ENCODE measurements at places on chromosomes 7 and 10. TPM values are rescaled to one million over a fixed set of nuclear protein-coding genes. Genes with fewer than 3 reads are reported as not detected.

GRCh38 chr7:3094701-3095445, 51.2 kb upstream of the CARD11 start:
- H3K27ac ChIP-seq = peak overlapping the region; percentile 100
- H3K36me3 ChIP-seq = peaks cover 9% of the 10 kb centered on the region
- peak overlapping the region; percentile 80 for H3K4me3 ChIP-seq
- peaks cover 78% of the 10 kb centered on the region for H3K4me1 ChIP-seq
- peaks cover 22% of the 10 kb centered on the region for H3K27me3 ChIP-seq

DNA sequence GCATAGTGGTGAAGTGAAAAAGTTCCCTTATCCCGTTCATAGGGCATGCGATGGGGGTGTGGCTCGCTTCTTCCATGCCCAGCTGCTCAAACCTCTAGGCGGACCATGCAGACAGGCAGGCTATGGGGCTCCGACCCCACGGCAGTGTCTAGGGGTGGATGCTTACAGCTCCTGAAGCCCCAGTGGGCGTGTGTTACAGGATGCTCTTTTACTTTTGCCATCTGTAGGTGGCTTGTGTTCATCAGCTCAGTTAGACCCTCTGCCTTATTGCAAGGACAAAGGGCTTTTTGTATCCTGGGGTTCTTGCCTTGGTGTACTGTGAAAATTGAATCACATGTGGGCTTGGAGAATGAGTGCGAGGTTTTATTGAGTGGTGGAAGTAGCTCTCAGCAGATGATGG, at the start of gene MYL10:
TSS of gene MYL10 (minus strand) at position 126 of the 400 bp plus-strand sequence. CDS start 178 bp downstream, outside the sequence.
- H3K27me3 ChIP-seq = peaks cover 3% of the 10 kb centered on the region
- H3K4me3 ChIP-seq = no peak within 1 kb of the TSS
- no peaks in the 10 kb centered on the region for H3K36me3 ChIP-seq
- DNase-seq = no peak
- H3K4me1 ChIP-seq = no peaks in the 10 kb centered on the region

DNA sequence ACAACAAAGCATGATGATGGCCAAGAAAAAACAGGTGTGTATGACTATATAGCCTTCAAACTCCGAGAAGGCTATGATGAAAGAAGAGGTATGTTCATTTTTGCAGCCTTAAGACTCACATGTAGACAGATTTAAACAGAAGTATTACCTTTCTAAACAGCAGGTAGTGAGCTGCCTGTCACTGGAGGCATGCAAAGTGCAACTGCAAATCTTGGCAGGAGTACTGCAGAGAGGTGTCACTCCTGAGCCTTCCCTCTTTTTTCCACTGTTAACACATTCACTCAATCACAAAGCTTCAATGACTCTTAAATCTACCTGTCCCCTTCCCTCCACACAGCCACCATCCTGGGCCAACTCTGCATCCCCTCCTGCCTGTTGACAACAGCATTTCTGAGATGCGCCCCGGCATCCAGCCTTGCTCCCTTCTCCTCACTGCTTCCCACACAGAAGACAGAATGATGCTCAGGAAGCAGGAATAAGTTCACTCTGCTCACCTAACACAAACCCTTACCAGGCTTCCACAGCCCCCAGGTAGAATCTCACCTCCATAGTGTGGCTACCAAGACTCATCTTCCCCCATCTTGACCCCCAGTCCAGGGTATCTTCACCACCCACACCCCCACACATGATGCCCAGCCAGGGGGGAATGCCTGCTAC, 161.9 kb upstream of the ZMIZ1 start:
- H3K36me3 ChIP-seq = no peaks in the 10 kb centered on the region
- no peaks in the 10 kb centered on the region for H3K27me3 ChIP-seq
- DNase-seq = no peak
- no peaks in the 10 kb centered on the region for H3K4me1 ChIP-seq
- no peak overlapping the region for H3K27ac ChIP-seq
- H3K4me3 ChIP-seq = no peak overlapping the region

DNA sequence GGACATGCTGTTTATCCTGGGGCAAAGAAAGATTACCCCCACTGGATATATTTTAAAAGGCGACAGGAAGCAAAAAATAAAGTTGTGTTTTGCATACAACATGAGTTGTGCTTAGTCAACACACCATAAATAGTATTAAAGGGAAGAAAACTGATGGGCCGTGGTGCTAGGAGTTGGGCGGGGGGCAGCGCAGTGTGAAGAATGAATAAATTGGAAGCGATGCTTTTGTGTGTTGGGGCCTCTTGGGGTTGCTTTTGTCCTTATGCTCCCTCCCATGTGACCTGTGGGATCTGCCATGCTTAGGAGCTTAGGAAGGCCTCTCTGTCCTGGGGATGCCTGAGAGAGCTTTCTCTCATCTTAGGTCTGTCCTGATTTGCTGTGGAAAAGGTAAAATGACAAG, 35.0 kb upstream of the AGR3 start:
- H3K4me3 ChIP-seq = no peak overlapping the region
- H3K27me3 ChIP-seq = no peaks in the 10 kb centered on the region
- no peaks in the 10 kb centered on the region for H3K4me1 ChIP-seq

GRCh38 chr7:15239801-15240200, 322.0 kb downstream of the AGMO start:
- H3K4me1 ChIP-seq = no peaks in the 10 kb centered on the region
- no peaks in the 10 kb centered on the region for H3K27me3 ChIP-seq
- DNase-seq = no peak
- no peak overlapping the region for H3K27ac ChIP-seq
- H3K4me3 ChIP-seq = no peak overlapping the region
- H3K36me3 ChIP-seq = no peaks in the 10 kb centered on the region

- peaks cover 2% of the 10 kb centered on the region for H3K36me3 ChIP-seq
- H3K27me3 ChIP-seq = no peaks in the 10 kb centered on the region
- no peaks in the 10 kb centered on the region for H3K4me1 ChIP-seq
- H3K4me3 ChIP-seq = no peak overlapping the region
These were observed 70.5 kb downstream of the KLF6 start for GRCh38 chr10:3714531-3714930.

DNA sequence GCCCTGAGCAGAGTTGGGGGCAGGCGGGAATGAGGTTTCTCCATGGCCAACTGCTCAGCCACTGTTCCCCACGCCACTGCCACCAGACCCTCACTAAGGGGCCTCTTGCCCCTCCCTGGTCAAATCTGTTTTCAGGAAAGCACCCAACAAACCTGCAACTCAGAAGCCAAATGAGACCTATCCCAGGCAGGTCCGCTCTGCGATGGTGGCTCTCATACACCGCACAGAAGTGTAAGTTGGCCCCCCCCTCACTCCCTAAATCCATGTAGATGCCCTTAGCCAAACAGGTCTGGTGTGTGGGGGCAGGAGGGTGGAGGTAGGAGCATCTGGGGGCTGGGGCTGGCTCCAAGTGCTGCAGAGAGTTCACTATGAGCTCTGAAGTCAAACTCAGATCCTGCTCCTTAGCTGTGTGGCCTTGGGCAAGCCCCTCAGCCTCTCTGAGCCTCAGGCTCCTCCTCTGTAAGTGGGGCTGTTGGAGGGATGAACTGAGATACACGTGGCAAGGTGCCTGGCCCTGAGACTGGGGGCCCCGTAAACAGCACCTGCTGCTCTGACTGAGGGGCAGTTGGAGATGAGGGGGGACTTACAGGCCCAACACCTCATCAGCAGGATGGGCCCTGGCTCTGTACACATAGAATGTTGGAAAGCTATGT, 1.1 kb downstream of the MMRN2 start:
- no peaks in the 10 kb centered on the region for H3K27me3 ChIP-seq
- no peak overlapping the region for H3K27ac ChIP-seq
- no peak for DNase-seq
- no peaks in the 10 kb centered on the region for H3K36me3 ChIP-seq
- H3K4me1 ChIP-seq = no peaks in the 10 kb centered on the region

- H3K27me3 ChIP-seq = no peaks in the 10 kb centered on the region
- H3K27ac ChIP-seq = no peak overlapping the region
- H3K4me3 ChIP-seq = no peak overlapping the region
- no peaks in the 10 kb centered on the region for H3K36me3 ChIP-seq
- no peak for DNase-seq
These were observed 149.1 kb downstream of the HERPUD2 start for GRCh38 chr7:35545831-35546230.

DNA sequence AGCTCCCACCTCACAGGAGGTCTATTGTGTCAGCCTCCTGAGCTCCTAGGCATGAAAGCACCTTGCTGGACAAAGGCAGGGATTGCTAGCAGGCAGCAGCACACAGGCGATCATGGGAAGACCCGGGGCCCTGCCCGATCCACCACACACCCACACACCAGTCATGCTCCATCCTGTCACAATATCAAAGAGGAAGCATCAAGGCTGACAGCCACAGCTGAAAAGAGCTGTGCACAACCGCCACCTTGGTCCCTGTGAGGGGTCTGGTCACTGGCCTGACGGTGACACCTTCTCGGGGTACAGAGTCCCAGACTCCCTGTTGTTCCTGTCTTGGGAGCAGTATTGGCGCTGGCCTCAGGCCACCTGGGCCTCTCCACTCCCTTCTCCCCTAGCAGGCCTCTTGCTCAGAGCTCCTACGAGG, 89.7 kb upstream of the RET start:
- no peak overlapping the region for H3K4me3 ChIP-seq
- no peaks in the 10 kb centered on the region for H3K4me1 ChIP-seq
- DNase-seq = no peak
- peaks cover 2% of the 10 kb centered on the region for H3K27me3 ChIP-seq
- no peaks in the 10 kb centered on the region for H3K36me3 ChIP-seq

GRCh38 chr10:101566333-101567164, 21.5 kb downstream of the POLL start:
- H3K27me3 ChIP-seq = peaks cover 15% of the 10 kb centered on the region
- no peak for DNase-seq
- H3K4me1 ChIP-seq = peaks cover 15% of the 10 kb centered on the region
- H3K4me3 ChIP-seq = no peak overlapping the region
- H3K27ac ChIP-seq = no peak overlapping the region

DNA sequence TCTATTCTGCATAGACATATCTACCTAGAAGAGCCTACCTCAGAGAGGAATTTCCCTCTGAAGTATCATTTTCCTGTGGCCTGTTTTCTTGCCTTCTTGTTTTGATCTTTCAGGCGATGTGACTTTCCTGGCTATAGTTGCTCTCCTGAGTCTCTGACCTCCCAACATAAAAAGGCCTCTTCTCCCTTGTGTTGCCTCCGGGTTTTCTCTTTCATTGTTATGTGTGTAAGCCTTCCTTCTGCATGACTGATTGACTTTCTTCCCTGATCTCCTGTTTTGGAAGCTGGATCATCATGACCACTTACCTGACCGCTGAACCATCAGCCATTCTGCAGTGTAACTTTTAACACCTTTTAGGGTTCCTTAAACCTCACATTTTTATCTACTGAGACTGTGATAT, 441.5 kb upstream of the ETV1 start:
- no peaks in the 10 kb centered on the region for H3K36me3 ChIP-seq
- no peak overlapping the region for H3K27ac ChIP-seq
- peaks cover 2% of the 10 kb centered on the region for H3K27me3 ChIP-seq
- DNase-seq = no peak
- H3K4me3 ChIP-seq = no peak overlapping the region
- no peaks in the 10 kb centered on the region for H3K4me1 ChIP-seq

- peaks cover 9% of the 10 kb centered on the region for H3K27me3 ChIP-seq
- H3K4me1 ChIP-seq = no peaks in the 10 kb centered on the region
- H3K36me3 ChIP-seq = no peaks in the 10 kb centered on the region
- H3K27ac ChIP-seq = no peak overlapping the region
- no peak for DNase-seq
- no peak overlapping the region for H3K4me3 ChIP-seq
These were observed 68.9 kb downstream of the CABCOCO1 start for GRCh38 chr10:61731638-61732037.

- no peak overlapping the region for H3K4me3 ChIP-seq
- DNase-seq = peak; percentile 28
- H3K27me3 ChIP-seq = peaks cover 37% of the 10 kb centered on the region
- H3K4me1 ChIP-seq = peaks cover 1% of the 10 kb centered on the region
- no peak overlapping the region for H3K27ac ChIP-seq
- no peaks in the 10 kb centered on the region for H3K36me3 ChIP-seq
These were observed 20.9 kb upstream of the KLF6 start for GRCh38 chr10:3805791-3806461.

GRCh38 chr7:150417863-150418262, 32.6 kb upstream of the GIMAP8 start:
- peaks cover 8% of the 10 kb centered on the region for H3K4me1 ChIP-seq
- H3K36me3 ChIP-seq = no peaks in the 10 kb centered on the region
- H3K4me3 ChIP-seq = no peak overlapping the region
- no peaks in the 10 kb centered on the region for H3K27me3 ChIP-seq
- no peak overlapping the region for H3K27ac ChIP-seq
- no peak for DNase-seq

DNA sequence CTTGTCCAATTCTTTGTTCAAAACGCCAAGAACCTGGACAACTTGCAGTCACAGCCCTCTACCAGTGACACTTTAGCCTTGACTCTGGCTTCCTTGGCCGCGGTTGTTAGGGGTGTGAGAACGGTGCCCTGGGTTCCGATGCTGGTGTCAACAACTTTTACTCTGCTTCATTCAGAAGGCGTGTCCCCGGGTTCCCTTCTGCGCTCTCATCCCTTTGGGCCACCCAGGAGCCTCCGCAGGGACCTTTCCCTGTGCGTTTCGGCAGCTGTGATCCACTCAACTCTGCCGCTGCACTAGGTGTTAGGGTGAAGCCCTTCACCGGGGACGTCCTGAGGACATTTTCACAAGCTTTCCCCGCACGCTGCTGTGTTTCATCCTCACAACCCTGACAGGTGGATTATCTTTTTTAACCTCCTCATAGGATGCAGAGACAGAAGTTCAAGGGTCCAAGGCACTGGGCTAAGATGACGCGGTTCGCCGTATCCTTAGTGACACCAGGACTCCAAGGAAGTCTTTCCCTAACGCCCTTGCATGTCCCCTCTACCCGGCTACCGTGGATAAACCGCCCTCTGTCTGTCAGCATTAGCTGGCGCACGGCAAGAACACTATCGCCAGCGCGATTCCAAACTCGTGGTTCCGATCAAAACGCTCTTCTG, 133.5 kb upstream of the SHH start:
- no peaks in the 10 kb centered on the region for H3K4me1 ChIP-seq
- no peak overlapping the region for H3K4me3 ChIP-seq
- DNase-seq = no peak
- no peaks in the 10 kb centered on the region for H3K36me3 ChIP-seq

DNA sequence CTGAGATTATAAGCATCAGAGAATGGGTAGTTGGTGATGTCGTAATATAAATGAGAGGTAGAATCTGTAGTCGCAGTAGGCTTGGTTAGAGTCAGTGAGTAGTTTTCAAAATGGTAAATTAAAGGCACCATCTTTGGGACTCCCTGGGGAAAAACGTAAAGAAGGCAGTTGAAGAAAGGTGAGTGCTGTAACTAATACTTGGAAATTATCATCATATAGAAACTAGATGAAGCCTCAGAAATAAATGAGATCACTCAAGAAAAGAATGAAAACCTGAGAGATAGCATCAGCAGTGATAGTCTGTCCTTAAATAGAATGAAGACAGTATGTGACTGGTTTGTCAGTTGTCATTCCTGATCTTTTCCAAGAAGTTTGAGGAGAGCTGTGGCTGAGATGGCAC, 23.8 kb downstream of the PALS2 start:
- H3K4me3 ChIP-seq = no peak overlapping the region
- no peaks in the 10 kb centered on the region for H3K27me3 ChIP-seq
- no peak overlapping the region for H3K27ac ChIP-seq
- H3K4me1 ChIP-seq = no peaks in the 10 kb centered on the region

The AZGP1 gene
- not detected for polyA plus RNA-seq

The PKD2L1 gene
- not detected for polyA plus RNA-seq

The FHIP2A gene
- polyA plus RNA-seq = 10.4 TPM

The GIMAP6 gene
- 279 TPM for polyA plus RNA-seq
